GM12864 (cell line): ENCODE measurements at places on chromosomes 1 and 21.
A peak's percentile ranks its signal among the peaks of the same experiment; 100 is the strongest.

DNA sequence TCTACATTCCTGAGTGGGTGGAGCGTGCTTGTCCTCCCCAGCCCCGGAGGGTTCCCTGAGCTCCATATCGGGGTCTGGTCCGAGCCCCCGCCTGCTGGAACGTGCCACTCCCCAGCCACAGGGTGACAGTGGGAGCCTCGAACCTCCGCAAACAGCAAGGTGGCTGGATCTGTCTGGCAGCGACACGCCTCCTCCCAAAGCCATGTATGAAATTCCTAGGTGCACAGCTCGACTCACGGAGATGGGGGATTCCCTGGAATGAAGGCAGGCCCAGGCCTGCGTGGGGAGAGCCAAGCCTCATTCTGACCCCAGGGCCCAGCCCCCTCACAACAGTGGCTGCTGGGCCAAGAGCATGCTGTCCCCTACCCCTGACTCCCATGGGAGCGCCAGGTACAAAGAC is 32.9 kb downstream of the TP73 start:
- no peak for DNase-seq

GRCh38 chr1:245971711-245972085 is 535.4 kb downstream of the SMYD3 start:
- no peak for DNase-seq

GRCh38 chr1:3641046-3641760 is 8.7 kb downstream of the WRAP73 start:
- no peak for DNase-seq

GRCh38 chr1:33634806-33635205 is 162.4 kb downstream of the ZSCAN20 start:
- no peak for DNase-seq

DNA sequence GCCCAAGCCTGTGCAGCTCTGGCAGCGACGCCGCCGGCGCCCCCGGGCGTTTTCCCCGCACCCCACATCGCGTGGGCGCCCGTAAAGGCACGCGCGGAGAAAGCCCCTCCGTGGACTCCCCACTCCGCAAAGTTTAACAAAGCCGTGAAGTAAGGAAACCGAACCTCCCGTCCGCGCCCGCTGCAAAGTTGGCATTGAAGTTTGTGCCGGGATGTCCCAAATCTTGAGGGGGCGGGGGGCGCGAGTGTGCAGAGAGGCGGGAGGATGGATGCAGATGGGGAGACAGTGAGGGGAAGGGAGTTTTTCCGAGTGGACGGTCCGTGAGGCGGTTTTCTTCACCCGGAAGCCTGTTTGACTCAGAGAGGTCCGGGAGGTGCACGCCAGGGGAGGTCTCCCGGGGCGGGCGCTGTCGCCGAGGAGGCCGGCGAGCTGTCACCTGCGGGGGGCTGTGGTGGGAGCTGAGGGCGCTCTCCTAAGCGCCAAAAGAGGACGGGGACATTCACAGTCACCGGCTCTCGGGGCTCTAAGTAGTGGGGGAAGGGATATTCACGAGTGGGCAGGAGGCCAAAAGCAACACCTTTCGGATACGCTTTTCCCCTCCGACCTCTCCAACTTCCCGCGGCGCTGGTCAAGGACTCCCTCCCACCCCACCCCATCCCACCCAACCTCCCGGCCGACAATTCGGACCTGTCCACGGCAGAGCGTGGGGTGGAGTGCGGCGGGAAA is 1.3 kb downstream of the WLS start:
- DNase-seq = no peak

DNA sequence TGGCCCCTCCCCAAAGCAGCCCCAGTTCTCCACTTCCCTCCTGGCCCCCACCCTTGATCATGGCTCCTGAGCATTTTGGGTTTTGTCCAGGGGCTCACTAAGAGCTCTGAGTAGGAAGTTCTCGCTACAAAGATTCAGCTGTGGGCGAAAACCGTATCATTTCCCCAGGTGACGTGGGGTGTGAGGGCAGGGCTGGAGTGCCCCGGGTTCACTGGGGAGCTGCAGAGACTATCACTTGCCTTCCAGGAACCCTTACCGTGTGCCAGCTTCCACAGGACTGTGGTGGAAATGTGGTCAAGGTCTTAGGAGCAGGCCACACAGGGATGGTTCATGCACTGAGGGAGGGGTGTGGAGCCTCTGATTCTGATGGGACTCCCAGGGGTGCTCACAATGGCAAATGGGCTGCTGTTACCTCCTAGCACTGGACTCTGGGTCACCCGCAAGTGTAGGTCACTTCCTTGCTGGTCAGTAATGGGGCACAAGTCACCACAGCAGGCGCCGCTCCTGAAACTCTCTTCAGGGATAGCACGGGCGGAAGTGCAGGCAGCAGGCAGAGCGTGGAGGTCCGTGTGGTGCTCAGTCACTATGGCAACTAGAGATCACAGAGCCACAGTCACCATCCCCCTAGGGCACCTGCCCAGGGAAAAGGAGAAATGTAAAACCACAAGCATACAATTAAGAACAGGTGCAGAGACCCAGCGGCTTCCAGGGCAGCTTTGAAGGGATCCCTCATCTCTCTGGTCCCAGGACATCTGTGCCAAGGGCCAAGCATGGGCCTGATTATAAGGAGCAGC is 35.4 kb downstream of the RSPH1 start:
- no peak for DNase-seq

GRCh38 chr21:34018185-34018584 is 55.2 kb upstream of the MRPS6 start:
- no peak for DNase-seq

- DNase-seq = no peak
These were observed 2.7 kb upstream of the SLC30A10 start for GRCh38 chr1:219931033-219931432.

DNA sequence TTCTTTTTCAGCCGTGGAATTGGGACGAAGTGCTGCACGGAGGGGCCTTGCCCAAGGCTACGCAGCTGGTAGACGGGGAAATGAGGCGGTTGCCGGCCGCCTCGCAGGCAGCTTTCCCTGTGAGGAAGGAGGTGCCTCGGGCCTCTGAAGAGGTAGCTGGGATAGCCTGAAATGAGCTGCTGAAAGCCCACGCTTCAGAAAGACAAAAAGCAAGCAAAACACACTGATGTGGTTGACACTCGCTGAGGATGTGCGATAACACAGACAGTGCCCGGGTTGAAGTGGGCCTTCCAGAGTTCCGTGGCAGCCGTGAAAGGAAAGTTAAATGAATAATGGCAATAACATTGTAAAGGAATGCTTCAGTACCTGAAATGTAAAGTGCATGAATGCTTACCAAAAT is 47.2 kb downstream of the S1PR1 start:
- no peak for DNase-seq

DNA sequence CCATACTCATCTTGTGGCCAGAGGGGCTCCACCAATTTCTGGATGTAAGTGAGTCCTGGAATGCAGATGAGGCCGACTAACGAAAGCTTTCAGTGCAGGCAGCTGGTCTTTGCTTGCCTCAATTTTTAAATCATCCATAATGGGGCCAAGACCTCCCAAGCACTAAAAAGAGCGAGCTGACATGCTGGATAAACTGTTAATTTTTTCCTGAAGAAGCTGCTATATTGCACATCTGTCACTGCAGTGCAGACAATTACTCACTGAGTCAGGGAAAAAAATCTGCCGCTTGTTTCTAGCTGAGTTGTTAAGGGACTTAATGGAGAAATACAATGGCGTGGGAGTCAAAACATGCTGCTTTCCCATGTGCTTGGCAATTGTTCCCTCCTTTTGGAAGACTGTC is 205.5 kb downstream of the GPATCH2 start:
- no peak for DNase-seq

GRCh38 chr1:157487504-157487903 is 64.8 kb downstream of the FCRL5 start:
- no peak for DNase-seq

DNA sequence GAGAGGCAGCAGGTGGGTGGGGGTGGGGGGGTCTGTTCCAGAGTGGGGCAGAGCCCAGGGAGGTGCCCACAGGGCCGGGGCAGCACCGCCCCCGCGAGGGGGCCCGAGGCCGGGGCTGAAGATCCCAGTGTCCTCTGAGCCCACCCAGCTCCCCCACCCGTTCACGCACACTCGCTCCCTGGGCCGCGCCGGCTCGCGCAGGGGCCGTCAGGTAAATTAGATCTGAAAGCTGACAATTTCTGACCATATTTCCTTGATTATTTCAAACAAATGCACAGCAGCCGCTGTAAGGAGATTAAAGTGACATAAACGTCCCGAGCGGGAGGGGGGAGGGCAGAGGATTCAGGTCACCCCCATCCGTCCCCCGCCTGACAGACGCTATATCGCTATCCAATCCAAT is 118.0 kb downstream of the CASZ1 start:
- DNase-seq = no peak

DNA sequence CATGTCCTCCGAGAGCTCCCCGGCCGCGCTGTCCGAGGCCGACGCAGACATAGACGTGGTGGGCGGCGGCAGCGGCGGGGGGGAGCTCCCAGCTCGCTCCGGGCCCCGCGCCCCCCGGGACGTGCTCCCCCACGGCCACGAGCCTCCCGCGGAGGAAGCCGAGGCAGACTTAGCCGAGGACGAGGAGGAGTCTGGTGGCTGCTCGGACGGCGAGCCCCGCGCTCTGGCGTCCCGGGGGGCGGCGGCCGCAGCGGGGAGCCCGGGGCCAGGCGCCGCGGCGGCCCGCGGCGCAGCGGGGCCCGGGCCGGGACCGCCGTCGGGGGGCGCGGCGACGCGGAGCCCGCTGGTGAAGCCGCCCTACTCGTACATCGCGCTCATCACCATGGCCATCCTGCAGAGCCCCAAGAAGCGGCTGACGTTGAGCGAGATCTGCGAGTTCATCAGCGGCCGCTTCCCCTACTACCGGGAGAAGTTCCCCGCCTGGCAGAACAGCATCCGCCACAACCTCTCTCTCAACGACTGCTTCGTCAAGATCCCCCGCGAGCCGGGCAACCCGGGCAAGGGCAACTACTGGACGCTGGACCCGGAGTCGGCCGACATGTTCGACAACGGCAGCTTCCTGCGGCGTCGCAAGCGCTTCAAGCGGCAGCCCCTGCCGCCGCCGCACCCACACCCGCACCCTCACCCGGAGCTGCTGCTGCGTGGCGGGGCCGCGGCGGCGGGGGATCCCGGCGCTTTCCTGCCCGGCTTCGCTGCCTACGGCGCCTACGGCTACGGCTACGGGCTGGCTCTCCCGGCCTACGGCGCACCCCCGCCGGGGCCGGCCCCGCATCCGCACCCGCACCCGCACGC is 547 bp downstream of the FOXD2 start:
- DNase-seq = no peak

DNA sequence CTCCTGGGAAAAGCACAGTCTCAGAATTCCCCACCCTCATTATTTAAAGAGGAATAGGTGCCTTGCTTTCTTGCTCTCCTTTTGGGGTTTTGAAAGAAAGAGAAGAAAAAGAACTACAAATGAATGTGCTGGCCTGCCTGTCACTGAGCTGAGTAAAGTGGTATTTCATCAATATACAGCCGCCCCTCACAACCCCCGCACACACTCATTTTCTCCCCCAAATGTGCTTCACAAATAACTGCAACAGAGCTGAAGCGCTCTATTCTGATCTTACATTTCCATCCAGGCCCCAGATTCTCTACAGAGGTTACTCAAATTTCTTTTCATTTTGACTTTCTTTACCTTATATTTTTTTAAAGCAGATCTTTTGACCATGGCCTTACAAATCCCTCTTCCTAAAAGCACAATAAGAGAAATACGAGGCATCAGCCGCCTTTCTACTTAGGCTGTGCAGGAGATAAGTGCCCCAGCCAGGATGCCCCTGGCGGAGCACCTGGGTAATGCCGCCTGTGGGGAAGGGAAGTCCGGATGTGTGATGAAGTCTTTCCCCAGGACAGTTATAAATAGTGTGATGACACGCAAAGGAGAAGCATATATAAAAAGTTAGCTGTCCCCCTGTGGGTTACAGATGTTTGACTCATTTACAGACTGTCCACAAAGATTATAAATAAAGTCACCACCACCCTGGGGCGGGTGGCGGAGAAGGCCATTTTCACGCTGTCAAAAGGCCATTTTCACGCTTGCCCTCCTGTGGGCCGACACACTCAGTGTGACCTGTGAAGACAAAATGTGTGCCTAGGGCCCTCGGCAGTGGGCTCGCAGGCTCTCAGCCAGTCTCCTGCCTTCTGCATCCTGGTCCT is 6.5 kb downstream of the KCNN3 start:
- DNase-seq = peak; percentile 80

- peak; percentile 12 for DNase-seq
These were observed 71.5 kb downstream of the HHAT start for GRCh38 chr1:210400043-210400840.

- DNase-seq = no peak
These were observed 46.6 kb upstream of the MAB21L3 start for GRCh38 chr1:116064616-116065015.

DNA sequence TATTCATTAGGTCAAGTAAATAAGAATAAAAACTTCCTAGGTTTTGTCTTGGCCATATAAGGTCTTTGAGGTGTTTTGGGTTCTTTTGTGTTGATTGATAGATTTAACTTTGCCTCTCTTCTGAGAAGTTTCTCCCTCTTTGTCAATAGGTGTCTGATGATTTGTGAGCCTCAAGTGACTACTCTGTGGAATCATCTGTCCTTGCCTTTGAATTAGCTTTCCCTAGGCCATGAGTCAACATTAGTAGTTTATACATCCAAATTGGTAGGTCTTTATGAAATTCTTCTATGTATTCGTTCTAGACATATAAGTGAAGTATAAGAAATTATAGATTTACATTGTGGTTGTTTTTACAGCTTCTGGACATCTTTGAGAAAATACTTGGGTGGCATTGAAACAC is 864.4 kb downstream of the USP25 start:
- DNase-seq = no peak

GRCh38 chr1:236394879-236395229 is 768 bp downstream of the EDARADD start:
- no peak for DNase-seq

DNA sequence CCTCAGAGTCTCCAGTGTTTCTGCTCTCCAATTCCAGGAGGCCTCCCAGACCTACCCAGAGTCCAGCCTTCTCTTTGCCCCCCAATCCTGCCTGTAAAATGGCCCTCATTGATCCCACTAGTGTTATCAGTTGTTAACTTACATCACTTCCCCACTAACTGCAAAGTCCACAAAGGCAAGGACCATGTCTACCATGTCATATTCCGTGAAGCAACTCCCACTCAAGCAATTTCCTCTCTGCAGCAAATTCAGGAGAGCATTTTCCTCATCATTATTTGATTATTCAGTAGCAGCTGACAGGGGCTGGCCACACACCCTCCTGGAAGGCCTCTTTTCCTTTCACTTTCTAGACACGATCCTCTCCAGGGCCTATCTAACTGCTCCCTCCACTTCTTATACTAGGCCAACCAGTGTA is 153.5 kb downstream of the RERE start:
- DNase-seq = no peak

GRCh38 chr1:203907901-203908300 is 46.5 kb downstream of the SNRPE start:
- no peak for DNase-seq

DNA sequence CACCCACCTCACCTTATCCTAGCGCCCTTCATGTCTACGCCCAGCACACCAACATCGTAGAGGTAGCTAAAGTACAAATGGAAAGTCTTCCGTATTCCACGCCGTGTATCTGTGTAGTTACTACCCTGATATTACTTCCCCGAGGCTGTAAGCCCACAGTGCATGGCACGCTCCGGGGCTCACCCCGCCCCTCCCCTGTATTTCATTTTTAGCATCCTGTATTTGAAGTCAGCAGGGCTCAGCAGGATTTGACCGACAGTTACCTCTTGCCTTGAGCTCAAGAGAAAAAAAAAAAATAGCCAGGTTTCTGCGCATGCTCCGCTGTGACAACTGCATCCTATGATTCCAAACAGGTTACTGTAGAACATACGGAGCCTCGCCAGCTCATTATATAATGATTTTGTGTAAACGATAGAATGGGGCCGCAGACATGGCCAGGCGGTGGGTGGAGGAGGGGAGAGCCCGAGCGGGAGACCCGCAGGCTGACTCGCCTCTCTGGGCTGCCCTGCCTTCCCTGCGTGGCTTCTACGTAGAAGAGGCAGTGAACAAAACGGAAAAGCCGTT is 1.3 kb downstream of the ABCG1 start:
- peak; percentile 68 for DNase-seq
